ENCODE measurements at places on chromosomes 2 and 18.

- no peak for DNase-seq
Measured at GRCh38 chr18:59551902-59552635, 145.2 kb downstream of the CCBE1 start.

DNA sequence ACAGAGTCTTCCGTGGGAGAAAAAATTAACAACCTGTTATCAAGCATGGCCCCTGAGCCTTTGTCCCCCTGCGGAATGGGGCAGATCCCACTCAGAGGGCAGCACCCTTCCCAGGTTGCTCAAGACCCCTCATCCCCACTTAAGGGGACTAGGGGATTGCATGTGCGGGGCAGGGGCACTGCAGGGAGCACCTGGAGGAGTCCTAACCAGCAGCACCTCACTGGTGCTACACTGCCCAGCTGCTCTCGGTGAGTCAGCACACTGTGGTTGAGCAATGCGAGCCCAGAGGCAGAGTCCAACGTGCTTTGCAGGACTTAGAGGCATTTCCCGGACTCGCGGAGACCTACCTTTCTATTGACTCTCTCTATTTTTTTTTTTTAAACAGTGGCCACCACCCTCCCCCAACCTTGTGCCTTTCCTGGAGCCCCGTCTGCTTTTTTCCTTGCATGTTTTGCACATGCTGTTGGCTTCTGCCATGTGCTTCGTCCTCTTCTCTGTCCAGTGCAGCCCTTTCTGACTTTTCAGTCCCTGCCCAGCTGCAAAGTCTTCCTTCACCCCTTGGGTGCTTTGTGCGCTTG lies 74.0 kb downstream of the IL1R2 start:
- DNase-seq: no peak

DNA sequence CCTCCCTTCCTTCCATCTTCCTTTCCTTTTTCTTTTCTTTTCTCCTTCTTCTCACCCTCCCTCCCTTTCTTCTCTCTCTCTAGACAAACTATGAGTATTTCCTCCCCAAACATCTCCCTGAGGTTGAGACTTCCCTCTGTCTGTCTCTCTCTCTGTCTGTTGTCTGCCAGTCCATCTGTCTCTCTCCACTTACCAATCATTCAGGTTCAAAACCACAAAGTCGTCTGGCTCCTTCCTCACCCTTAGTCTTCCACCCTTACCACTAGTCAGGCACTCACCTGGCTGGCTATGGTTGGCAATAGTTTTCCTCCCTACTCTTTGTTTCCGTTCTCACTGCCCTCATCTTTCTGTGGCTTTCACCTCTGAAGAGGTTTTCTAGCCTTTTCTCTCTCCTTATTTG lies 12.9 kb downstream of the CCL20 start:
- no peak for DNase-seq

GRCh38 chr18:34864836-34865497 lies 154.9 kb downstream of the DTNA start:
- no peak for DNase-seq

GRCh38 chr2:219352448-219353023 lies 20.0 kb upstream of the RESP18 start:
- peak; percentile 33 for DNase-seq

DNA sequence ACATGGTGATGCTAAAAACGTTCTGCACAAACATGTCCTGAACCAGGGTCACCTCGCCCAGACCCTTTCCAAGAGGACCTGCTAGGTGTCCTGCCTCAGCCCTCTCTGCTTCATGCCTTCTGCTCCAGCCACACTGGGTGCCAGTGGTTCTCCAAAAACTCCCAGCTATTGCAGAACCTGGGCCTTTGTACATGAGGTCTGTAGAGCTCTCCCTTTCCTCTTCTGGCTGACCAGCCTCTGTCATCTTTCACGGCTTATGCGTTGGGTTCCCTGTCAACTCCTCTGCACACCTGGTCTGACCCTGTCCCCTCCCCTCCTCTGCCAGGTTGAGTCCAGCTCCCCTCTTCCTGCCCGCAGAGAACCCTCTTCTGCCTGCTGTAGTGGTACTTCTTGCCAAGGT lies 35.5 kb upstream of the IGFBP5 start:
- no peak for DNase-seq

DNA sequence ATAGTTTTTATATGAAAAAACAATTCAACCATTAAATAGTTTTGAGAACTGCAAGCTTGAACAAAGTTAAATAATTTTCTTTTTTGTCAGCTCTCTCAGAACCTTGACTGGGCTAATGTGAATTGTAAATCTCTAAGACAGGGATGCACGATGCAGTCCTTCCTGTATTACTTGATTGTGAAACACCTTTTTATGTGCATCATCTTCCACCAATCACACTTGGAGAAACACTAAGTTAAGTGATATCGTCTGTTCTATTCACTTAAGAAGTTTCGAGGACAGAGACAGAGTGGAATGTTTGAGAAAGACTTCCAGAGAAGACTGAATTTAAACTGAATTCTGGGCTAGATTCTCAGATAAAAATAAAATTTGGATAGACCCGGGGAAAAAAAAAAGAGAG lies 238.2 kb downstream of the MREG start:
- DNase-seq: no peak

- no peak for DNase-seq
Measured at GRCh38 chr2:46849046-46849715, 66.4 kb downstream of the MCFD2 start.

GRCh38 chr2:5692561-5693286 lies 540 bp downstream of the SOX11 start:
- no peak for DNase-seq

DNA sequence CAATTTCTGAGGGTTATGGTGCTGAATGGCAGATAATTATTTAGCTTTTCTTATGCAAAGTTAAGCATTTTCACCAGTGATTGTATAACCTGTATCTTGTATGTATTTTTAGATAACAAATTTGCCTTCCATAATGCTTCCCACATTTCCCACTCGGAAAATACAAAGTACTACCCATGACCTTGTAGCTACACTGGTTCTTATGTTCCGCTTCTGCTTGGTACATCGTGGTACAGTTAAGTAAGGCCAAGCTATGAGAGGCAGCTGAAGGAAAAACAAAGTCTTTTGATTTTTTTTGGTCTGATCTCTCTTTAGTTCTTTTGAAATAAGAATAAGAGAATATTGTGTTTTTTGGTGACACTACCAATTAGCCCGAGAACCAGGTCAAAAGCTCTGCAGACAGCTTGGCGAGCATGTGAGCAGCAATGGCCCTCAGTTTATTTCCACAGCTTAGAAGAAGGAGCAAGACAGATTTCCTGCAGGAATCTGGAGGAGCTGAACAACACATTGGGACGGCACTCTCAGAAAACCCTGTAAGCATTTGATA lies 26.8 kb downstream of the SH3YL1 start:
- DNase-seq: no peak

GRCh38 chr2:28522481-28522880 lies 26.6 kb downstream of the PLB1 start:
- no peak for DNase-seq

GRCh38 chr2:223459328-223459939 lies 142.7 kb downstream of the SCG2 start:
- no peak for DNase-seq

GRCh38 chr18:79507076-79507545 lies 111.4 kb downstream of the NFATC1 start:
- peak; percentile 87 for DNase-seq
